ENCODE measurements at places on chromosomes 5 and 9.

GRCh38 chr9:105554042-105554441 is 3.9 kb upstream of the FKTN start:
- no peak for DNase-seq

- DNase-seq, result no peak
Observed at GRCh38 chr5:30040488-30041118, 1152.9 kb upstream of the CDH6 start.

- DNase-seq, result no peak
Observed at GRCh38 chr5:9713356-9713755, 83.2 kb upstream of the TAS2R1 start.

DNA sequence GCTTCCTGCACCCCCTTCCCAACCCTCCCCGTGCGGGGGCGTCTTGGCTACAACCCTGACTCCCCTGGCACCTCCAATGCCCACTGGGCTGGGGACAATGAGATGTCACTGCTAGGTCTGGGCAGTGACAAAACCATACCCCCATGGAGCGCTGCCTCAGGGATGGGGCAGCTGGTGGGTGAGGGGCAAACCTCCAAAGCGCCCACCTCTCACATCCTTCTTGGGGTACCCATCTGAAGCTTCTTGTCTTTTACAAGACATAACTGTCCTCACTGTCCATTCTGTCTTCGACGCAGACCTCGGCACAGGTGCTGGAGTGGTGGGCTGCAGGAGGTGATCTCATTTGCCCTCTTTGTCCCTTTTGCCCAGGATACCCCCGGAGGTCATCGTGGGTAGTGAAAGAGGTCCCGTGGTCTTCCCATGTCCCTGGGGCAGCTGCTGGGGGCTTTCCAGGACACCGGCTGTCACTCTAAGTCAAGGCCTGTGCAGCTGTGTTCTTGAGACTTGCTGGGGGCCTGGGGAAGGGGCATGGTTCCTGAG is 27.8 kb upstream of the CSF1R start:
- DNase-seq, result no peak

GRCh38 chr5:52564587-52564986 is 223.1 kb upstream of the ITGA1 start:
- no peak for DNase-seq

GRCh38 chr5:56434986-56435385 is 201.9 kb upstream of the ANKRD55 start:
- no peak for DNase-seq

Data from activated B cell treated with CpG ODN at 0.5 μM for 24 hours (primary cell).